ENCODE measurements at places on chromosomes 16 and 17.

- no peak for DNase-seq
Observed at GRCh38 chr17:81298991-81299738, 4.1 kb upstream of the SLC38A10 start.

DNA sequence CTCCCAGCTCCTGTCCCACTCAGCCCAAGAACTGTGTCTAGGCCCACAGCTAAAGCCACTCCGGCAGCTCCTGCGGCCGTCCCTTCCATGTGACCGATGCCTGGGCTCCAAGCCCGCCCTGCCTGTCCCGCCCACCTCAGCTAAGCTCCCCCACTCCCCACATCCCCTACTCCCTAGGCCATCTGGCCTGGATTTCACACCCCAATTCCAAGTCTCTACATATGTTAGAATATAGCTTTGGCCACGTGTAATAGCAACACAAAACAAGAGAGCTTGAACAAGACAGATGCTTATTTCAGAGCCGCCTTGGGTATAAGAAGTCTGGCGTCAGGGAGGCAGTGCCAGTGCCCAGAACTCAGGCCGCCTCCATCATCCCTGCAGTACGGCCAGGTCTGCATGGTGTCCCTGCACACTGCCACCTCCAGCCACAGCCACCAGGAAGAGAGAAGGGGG lies 30.0 kb upstream of the USP22 start:
- DNase-seq, result no peak

DNA sequence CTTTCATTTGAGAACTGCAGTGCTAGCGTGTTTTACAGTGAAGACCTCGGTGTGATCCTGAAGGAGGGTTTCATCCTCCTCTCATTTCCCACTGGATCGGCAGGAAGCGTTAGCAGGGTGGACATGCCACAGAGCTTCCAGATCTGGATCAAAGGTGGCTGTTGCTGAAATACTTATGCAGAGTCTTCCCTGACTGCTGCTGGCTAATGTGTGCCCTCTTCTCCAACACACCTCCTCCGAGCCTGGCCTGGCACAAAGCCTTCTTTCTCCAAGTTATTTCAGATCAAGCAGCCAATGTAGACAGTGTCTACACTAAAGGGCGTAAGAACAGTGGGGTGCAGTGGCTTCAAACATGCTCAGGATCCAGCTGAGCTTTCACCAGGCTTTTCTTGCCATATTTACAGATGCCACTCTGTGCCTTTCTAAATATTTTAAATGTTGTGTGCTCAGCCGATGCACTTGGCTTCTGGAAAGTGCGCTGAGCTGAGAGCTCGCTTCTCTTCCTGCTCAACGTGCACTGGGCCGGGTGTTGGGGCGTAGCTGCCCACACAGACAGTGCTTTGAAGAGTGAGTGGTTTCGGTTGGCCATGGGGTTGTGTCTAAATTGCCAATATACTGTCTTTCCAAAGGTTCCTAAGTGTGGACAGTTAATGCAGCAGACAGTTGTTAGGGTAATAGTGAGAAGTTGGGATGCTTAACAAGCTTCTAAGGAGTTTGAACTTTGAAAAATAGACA lies 2.1 kb downstream of the ZNF750 start:
- no peak for DNase-seq

DNA sequence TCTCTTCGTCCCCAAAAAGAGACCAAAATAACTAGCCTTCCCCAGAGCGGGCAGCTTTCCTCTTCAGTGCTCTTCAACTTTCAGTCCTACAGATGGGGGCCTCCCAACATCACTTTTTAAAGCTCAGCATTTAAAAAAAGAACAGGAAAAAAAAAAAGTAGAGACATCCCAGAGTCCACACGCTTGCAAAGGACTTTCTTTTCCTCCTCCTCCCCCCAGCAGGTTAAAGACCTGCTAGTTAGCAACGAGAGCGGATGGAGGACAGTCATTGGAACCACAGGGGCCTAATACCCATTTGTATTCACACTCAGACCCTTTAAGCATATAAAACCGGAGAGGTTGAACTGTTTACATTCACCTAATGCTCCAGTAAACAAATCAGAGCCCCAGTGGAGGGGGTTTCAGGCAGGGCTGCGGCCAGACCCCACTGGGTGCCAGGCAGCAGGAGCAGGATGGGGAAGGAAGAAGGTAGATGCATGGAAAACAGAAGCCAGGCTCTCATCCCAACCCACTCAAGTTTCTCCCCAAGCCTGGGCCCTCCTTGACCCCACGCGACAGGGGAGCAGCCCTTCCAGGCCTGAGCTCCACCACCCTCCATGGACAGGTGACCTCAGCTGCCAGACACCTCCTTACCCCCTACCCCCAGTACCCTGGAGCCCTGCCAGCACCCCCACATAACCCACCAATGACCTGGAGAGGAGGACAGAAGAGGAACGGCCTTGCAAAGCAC lies 15.2 kb downstream of the ZFHX3 start:
- peak; percentile 33 for DNase-seq

GRCh38 chr16:81582655-81583441 lies 138.2 kb downstream of the CMIP start:
- DNase-seq, result no peak

DNA sequence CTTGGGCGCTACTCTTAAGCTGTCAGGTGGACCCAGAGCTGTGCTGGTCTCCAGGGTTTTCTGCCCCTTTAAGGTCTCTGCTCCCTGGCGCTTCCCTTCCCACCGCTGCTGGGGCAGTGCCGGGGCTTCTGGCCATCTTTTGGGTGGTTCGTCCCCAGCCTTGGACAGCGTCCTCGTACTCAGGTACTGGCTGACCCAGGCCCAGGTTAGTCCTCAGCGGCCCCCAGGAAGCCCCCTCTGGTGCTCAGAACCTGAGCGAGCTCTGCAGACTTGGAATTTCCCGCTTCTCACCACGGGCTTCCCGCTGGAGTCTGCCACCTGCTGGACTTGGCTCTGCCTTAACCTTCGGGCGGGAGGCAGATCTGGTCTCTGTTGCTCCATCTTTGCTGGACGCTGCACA lies 94.1 kb upstream of the ZNF750 start:
- no peak for DNase-seq

GRCh38 chr16:55710466-55710865 lies 54.7 kb downstream of the SLC6A2 start:
- no peak for DNase-seq

GRCh38 chr16:78780808-78781207 lies 681.4 kb downstream of the WWOX start:
- no peak for DNase-seq

GRCh38 chr17:47712330-47713023 lies 18.5 kb downstream of the TBKBP1 start:
- no peak for DNase-seq

DNA sequence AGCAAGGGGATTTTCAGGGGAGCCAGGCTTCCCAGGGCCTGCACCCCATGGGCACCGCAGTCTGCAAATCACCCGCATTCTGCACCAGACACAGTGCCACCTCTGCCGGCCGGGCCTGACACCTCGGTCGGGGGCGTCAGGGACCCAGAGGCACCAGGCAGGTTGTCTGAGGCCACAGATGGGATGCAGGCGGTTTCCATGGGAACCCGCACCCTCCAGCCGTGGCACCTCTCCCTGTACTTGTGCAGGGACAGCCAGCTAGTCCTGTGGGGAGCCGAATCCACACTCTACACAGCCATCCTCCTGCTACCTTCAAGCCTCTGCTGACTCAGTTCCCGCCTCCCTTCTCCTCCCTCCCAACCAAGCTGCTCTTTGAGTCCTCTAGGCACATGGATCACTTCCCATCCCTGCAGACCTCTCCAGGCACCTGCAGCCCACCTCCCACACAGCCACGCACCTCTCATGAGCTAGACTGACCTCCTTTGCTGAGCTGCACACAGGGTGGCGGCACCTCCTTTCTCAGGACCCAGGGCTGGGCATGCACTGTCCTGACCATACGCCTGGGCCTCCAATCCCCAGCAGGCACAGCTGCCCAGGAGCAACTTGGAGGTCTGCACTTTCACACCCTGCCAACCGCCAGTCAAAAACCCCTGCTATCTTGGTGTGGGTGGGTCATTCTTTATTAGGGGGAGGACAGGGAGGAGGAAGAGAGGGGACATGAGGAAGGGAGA lies 119.5 kb downstream of the C16orf78 start:
- no peak for DNase-seq

GRCh38 chr16:65222049-65222448 lies 100.2 kb upstream of the CDH11 start:
- DNase-seq, result no peak

DNA sequence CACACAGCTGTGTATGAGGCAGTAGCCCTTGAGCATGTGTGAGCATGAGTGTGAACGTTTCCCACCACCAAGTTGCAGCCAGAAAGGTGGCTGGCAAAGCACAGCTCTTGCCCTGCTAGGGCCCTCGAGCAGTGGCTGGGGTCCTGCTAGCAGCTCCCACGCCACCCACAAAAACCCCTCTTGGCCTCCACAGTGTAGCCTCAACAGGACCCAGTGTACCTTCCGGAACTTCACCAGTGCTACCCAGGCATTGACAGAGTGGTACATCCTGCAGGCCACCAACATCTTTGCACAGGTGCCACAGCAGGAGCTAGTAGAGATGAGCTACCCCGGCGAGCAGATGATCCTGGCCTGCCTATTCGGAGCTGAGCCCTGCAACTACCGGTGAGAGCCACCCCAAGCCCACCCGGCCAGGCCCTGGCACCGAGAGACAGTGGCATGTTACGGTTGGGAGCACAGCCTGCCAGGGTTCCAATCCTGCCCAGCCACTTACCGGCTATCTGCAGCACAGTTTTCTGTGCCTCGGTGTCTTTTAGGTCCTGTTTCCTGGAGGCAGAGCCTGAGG lies 53.1 kb downstream of the SCNN1B start:
- DNase-seq, result no peak

- peak; percentile 96 for DNase-seq
Observed at GRCh38 chr17:7572588-7573323, 6.7 kb upstream of the CD68 start.

DNA sequence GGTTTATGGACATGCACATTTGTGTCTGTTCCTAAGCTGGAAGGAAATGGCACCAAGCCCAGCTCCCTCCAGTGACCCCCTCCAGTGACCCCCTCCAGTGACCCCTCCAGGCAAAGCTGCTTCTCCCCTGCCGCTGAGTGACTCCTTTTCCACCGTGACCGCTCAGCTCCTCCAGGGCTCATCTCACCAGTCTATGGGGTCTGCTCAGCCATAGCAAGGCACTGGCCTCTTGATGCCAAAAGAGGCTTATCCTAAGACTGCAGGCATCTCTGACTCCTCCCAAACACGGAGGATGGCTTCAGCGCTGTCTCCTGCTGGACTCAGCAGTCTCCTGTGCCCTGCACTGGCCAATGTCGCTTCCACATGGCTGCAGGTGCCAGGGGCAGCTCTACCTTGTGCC lies 35.3 kb downstream of the FA2H start:
- DNase-seq, result no peak

GRCh38 chr16:17519101-17519955 lies 48.6 kb upstream of the XYLT1 start:
- no peak for DNase-seq

GRCh38 chr17:62057696-62058095 lies 7.4 kb downstream of the MED13 start:
- no peak for DNase-seq

- no peak for DNase-seq
Observed at GRCh38 chr17:41868568-41868967, 3.3 kb upstream of the KLHL11 start.

DNA sequence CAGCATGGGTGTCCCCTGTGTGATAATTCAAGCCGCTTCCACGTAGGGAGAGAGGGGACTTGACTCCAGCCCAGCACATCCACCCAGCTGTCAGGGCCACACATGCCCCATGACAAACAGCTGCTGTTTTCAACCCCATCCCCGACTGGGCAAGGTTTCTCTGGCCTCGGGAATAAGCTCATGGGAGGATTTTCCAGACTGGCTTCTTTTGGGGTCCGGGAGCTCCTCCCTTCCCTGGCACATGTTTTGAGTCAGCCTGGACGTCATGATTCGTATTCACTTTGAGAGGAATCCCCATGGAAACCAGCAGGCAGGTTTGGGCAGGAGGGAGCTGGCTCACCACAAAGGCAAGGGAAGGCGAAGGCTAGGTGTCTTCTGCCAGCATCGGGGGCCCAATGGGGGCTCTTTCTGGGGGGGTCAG lies 156.4 kb downstream of the CMIP start:
- DNase-seq, result no peak

GRCh38 chr17:76479515-76480060 lies 12.2 kb downstream of the AANAT start:
- no peak for DNase-seq

DNA sequence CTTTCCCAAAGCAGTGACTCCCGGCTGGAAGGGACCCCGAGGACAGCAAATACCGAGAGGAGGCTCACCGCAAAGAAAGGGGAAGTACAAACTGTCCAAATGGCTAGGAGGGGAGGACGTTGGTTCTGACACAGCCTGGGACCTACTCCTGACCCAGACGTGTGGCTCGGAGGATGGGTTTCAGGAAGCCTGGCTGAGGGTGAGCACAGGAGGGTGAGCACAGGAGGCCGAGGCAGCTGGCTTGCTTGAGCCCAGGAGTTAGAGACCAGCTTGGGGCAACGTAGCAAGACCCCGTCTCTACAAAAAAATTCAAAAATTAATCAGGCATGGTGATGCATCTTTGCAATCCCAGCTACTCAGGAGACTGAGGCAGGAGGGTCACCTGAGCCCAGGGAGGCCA lies 83.2 kb downstream of the C16orf78 start:
- DNase-seq, result no peak

DNA sequence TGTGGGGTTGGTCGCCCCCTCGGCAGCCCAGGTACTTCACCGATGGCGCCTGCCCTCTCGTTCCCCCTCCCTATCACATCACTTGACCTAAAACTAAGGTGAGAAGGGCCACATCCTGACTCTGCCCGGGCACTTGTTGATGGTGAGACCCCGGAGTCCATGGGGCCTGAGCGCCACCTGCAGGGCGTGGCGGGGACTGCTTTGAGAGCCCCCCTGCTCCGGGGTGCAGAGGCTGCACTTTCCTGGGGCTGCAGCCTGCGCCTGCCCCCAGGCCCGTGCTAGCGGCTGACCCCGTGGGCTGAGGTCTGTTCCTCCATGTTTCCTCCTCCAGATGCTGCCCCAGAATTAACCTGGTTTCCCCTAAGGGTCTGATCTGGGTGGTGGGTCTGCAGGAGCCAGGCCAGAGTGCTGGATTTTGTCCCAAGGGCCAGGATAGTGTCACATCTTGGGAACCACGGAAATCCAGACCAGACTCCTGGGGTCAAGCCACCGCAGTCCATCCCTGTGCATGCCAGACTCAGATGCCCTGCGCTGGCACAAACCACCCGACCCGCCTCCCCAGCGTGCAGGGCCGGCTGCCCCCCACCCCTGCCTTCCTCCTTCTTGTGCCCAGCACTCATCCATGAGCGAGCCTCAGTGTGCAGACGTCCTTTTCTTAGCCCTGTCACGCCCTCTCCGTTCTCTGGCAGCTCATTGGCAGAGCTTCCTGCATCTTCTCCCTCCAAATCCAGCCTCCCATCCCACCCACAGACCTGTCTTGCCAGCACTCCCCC lies 2.7 kb downstream of the NDUFAF8 start:
- no peak for DNase-seq

DNA sequence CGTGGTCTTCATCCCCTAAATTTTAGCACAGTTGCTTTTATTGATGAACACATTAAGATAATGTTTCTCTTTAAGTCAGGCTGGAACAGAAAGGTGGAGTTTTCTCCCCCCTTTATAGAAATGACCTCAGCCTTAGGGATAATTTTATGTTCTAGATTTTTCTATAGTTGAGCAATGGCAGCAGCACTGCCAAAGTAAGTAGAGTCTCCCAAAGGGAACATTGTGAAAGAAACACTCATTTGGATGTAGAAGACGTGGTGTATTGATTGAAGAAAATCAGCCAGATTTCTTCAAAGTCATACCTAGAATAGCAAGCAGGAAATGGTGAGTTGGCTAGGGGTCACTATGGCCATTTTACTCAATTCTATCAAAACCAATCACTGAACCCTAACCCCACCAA lies 122.5 kb downstream of the DNAH9 start:
- DNase-seq, result no peak
